SK-N-SH treated with all-trans-retinoic acid at 6 μM for 48 hours (cell line): ENCODE measurements at places on chromosomes 4 and X.

- no peak for ATAC-seq
Observed at GRCh38 chr4:84164201-84164600, 334.9 kb downstream of the NKX6-1 start.

- peak; percentile 85 for ATAC-seq
Observed at GRCh38 chr4:119517361-119518229, 111.0 kb downstream of the PDE5A start.

DNA sequence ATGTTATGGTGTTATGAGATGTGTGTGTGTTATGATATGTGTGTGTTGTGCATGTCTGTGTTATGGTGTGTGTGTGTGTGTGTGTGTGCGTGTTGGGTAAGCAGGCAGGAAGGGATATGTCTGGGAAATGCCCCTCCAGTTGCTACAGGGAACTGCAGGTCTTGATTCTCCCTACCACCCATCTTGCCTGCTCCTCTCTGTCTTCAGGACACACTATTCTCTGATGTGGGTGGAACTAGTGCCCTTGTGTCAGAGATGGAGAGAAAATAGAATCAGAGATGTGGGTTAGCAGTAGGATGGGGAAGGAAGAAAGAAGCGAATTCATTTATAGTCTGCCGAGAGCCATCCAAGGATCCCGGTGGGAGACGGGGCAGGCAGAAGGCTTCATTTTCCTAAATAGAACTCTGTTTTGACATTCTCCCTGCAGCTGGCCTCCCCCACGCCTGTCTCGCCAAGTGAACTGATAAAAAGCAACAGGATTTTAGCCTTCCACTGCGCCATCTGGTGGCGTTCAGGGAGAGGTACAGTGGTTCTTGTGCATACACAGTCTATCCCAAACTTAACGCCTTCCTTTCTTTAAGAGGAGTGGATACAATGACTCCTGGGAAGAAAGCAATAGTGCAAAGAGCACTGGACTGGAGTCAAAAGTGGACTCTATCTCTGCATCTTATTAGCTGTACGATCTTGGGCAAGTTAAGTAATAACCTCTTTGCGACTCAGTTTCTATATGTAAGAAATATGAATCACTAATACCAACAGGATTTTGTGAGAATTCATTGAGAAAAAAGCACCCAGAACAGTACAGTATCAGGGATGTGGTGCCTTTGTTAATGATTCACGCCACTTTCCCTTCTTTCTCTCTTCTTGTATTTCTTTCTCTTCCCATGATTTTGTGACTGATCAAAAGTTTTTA is 14.1 kb upstream of the MGST2 start:
- peak; percentile 93 for ATAC-seq

DNA sequence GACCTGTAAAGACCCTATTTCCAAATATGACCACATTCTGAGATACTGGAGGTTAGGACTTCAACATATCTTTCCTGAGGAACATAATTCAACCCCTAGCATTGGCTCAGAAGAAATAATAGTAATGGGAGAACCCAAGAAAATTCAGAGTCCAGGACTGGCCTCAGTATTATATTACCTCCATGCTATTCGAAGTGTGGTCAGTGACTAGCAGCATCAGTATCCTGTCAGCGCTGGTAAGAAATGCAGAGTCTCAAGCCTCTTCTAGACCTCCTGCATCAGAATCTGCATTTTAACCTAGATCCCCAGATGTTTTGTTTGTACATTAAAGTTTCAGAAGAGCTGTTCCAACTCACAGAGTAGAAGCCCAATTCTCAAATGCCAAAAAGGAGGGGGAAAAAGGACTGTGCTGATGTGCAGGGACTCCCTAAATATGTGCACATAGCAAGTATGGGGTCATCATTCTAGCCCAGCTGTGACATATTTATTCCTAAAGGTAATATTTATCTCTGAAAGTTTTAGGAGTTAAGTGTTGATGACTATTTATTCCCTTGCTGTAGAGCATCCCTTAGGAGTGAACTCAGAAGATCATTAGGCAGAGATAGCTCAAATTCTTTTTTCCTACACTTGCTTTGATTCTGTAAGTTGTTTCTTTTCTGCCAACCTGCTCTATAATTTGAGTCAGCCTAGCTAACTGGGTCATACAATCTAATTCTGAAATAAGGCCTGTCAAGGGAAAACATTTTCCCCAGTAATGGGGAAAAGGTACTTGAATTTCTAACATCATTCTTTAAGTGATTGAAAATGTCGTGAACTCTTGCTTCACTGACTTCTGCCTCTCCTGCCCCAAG is 361.9 kb downstream of the ARHGAP24 start:
- ATAC-seq: no peak

- ATAC-seq: no peak
Observed at GRCh38 chrX:10893976-10894375, 217.2 kb upstream of the HCCS start.

GRCh38 chr4:38565271-38566199 is 98.5 kb upstream of the KLF3 start:
- ATAC-seq: peak; percentile 34; the same call in 2 of the 3 replicates
